ENCODE measurements at places on chromosomes 12 and 14.

- DNase-seq = no peak
Observed at GRCh38 chr12:6692888-6693287, 3.7 kb upstream of the ZNF384 start.

- no peak for DNase-seq
Observed at GRCh38 chr12:50986966-50987737, 34.8 kb downstream of the HIGD1C start.

GRCh38 chr14:58560208-58560607 lies 77.6 kb upstream of the DACT1 start:
- DNase-seq = no peak

DNA sequence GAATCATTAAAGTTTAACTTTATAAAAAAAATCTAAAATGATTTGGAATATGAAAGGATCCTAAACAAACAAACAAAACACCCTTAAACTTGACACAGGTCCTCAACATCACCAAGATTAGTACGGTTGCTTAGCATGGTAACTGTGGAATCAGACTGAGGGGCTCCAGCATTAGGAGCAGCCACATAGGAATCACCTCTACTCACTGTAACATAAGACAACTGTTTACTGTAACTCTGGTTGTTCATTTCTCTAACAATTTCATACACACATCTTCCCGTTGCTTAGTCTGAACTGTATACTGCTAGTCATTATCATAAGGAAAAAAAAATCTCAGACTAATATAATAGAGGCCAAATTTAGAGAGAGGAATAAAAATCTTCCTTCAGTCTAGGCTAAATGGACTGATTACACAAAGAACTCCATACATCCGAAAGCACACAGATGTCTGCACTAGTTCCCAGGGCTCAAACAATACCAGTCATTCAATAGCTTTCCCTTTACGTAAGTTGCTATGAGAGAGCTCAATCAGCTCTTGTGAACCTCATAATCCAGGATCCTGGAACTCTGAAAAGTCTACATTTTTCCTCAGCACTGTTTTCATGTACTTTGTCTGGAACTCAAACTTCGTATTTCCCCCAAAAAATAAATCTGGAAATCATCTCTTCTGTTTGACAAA lies 26.0 kb downstream of the LRP6 start:
- no peak for DNase-seq

GRCh38 chr12:119980242-119980641 lies 8.8 kb upstream of the BICDL1 start:
- DNase-seq = no peak

- no peak for DNase-seq
Observed at GRCh38 chr14:84544486-84545131, 985.3 kb upstream of the FLRT2 start.

- no peak for DNase-seq
Observed at GRCh38 chr12:7122811-7123769, 5.6 kb downstream of the RBP5 start.

GRCh38 chr12:105740970-105741725 lies 397.6 kb downstream of the NUAK1 start:
- DNase-seq = peak; percentile 92

DNA sequence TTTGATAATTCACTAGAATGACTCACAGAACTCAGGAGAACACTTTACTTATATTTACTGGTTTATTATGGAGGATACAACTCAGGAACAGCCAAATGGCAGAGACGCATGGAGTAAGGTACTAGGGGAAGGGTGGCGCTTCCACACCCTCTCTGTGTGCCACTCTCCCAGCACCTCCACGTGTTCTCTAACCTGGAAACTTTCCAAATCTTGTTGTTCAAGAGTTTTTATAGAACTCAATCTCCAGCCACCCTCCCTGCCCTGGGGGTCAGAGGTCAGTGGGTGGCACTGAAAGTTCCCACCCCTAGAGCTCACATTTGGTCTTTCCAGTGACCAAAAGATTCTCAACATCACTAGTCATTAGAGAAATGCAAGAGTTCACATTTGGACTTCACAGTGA lies 13.2 kb downstream of the TRIM9 start:
- no peak for DNase-seq

GRCh38 chr12:42015051-42015461 lies 129.6 kb downstream of the GXYLT1 start:
- no peak for DNase-seq

GRCh38 chr12:67068761-67069450 lies 200.3 kb upstream of the CAND1 start:
- DNase-seq = peak; percentile 49

DNA sequence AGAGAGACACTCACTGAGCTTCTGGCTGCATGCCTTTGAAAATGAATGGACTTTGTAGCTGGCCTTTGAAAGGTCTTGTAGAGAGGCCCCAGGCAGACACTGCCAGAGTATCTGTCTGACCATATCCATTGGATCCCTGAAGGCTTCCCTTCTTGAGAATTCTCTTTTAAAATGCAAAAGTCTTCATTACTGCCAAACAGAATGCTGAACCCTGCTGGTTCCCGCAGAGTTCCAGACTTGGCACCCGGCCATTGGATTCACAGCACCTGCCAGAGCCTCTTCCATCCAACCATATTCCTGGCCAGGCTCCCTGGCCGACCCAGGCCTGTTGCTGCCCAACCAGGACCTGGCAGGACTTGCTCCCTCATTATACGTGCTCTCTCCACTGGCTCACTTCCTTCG lies 182.5 kb downstream of the GXYLT1 start:
- peak; percentile 11 for DNase-seq

- DNase-seq = no peak
Observed at GRCh38 chr14:33477797-33478196, 473.1 kb downstream of the EGLN3 start.

GRCh38 chr12:132111654-132112304 lies 32.3 kb downstream of the DDX51 start:
- no peak for DNase-seq

DNA sequence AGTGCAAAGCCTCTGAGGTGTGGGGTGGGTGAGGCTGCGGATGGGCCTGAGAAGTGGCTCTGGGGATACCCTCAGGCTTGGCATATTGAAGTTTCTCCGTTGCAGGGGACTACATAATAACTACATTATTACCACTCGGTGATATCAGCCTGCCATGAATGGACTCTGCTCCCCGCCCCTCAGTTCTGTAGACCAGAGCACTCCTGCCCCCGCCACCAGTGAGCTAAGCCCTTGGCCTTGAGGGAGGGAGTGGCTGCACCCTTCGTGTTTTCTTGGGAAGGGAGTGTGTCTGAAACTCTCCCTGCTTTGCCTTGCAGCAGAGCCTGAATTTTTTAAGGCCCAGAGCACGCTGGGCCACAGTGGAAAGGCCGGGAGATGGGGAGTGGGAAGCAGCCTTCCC lies 1.7 kb downstream of the ORAI1 start:
- DNase-seq = peak; percentile 22

- DNase-seq = no peak
Observed at GRCh38 chr12:4120316-4120917, 153.1 kb upstream of the CCND2 start.

DNA sequence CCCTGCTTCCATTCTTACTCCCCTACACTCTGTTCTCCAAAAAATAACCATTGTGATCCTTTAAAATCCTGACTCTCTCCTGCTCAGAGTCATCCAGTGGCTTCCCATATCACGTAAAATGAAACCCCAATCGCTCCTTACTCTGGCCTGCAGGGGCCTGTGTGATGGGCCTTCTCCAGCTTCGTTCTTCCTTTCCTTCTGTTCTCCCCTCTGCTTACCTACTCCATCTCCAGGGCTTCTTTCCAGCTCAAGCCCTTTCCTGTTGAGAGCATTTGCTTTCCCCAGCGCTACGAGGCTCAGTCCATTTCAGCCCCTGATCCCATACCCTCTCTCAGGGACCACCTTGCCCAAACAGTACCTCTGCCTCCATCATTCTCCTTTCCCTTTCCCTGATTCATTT lies 144.4 kb upstream of the ARHGAP5 start:
- no peak for DNase-seq

DNA sequence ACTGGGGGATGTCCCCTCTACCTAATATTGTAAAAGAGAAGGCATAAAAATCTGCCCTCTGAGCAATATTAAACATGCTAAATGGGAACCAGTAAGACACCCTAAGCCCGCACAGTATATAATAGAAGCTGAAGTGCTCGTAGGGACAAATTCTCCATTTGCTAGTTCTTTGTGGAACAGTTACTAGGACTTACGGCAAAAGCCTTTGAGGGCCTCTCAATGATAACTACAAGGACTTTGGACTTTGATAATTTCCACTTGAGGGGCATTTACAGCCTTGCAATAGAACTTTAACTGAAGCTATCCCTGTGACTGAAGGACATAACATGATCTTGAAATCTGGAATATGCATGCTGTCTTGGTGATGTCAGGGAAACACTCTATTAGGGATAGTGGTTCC lies 111.5 kb upstream of the IFNG-AS1 start:
- DNase-seq = no peak

DNA sequence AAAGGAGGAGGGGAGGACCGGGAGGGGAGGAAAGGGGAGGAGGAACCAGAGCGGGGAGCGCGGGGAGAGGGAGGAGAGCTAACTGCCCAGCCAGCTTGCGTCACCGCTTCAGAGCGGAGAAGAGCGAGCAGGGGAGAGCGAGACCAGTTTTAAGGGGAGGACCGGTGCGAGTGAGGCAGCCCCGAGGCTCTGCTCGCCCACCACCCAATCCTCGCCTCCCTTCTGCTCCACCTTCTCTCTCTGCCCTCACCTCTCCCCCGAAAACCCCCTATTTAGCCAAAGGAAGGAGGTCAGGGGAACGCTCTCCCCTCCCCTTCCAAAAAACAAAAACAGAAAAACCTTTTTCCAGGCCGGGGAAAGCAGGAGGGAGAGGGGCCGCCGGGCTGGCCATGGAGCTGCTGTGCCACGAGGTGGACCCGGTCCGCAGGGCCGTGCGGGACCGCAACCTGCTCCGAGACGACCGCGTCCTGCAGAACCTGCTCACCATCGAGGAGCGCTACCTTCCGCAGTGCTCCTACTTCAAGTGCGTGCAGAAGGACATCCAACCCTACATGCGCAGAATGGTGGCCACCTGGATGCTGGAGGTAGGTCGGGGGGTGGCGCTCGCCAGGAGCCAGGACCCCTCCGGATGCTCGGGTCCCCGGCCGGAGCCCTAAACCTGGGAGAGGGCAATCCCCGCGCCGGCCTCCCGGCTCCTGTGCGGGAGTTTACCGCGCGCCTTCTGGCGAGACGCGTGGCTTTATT lies at the start of gene CCND2:
Gene CCND2, plus strand, starts transcription at position 111 of the 744 bp plus-strand sequence. Its CDS starts 279 bp downstream, at position 390.
- peak; percentile 45 for DNase-seq

GRCh38 chr12:114916124-114916523 lies 232.1 kb upstream of the TBX3 start:
- DNase-seq = peak; percentile 95

DNA sequence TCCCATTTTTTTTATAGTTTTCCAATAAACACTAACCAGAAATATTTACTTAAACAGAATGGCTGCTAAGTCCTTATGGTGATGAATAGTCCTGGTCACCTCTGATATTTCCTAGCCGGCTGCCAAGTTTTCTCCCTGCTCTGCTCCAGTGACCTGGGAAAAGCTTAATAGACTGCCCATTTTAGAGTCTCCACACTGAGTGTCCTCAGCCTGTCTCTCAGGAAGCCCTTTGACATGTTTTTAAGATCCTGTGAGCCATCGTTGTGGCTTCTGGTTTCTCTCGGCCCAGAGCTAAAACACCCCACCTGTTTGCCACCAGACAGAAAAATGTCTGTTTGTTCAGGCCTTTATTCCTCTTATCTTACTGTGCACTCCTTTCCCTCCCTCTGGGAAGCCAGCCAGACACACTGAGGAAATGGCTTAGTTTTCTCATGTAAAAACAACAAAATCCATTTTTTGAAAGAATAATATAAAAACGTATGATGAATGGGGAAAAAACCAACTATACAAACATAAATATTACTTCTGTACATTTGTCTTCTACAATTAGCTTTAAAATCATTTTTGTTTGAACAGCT lies 25.4 kb upstream of the ALDH2 start:
- no peak for DNase-seq

GRCh38 chr14:76518366-76518765 lies 142.4 kb downstream of the ESRRB start:
- no peak for DNase-seq

DNA sequence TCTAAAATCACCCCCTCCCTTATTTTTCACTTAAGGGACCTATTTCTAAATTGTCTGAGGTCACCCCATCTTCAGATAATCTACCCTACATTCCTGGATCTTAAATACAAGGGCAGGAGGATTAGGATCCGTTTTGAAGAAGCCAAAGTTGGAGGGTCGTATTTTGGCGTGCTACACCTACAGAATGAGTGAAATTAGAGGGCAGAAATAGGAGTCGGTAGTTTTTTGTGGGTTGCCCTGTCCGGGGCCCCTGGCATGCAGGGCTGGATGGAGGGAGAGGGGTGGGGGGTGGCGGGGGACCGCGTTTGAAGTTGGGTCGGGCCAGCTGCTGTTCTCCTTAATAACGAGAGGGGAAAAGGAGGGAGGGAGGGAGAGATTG lies 300 bp upstream of the CCND2 start:
- no peak for DNase-seq

GRCh38 chr12:58443981-58444371 lies 476.3 kb downstream of the LRIG3 start:
- peak; percentile 18 for DNase-seq

- DNase-seq = no peak
Observed at GRCh38 chr14:29898470-29898869, 29.2 kb downstream of the PRKD1 start.

- no peak for DNase-seq
Observed at GRCh38 chr12:68229956-68230355, 4.3 kb upstream of the IL26 start.
